Central memory CD4-positive, alpha-beta T cell (primary cell): ENCODE measurements at places on chromosomes 6 and 20.

DNA sequence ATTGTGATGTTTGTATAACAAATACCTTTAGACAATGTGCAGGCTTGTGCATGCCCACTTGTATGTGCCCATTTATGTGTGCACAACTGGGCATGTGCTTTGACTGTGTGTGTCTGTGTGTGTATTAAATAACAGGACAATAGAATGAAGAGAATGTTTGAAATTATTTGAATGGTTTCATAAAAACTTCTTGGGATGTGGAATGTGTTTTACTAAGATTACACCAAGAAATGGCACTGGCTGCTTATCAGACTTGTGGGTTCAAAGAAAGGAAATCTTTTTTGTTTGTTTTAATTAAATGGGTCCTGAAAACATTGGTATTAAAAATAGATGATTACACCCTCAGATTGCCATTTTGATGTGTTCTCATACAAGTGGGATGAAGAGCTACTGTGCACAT lies 191.6 kb upstream of the CCN2 start:
- DNase-seq: no peak

GRCh38 chr6:154611847-154612246 lies 101.4 kb upstream of the CNKSR3 start:
- no peak for DNase-seq

- no peak for DNase-seq
Observed at GRCh38 chr6:135141728-135142127, 39.4 kb upstream of the MYB start.

- DNase-seq: no peak
Observed at GRCh38 chr20:376089-376488, 4.5 kb upstream of the TRIB3 start.

DNA sequence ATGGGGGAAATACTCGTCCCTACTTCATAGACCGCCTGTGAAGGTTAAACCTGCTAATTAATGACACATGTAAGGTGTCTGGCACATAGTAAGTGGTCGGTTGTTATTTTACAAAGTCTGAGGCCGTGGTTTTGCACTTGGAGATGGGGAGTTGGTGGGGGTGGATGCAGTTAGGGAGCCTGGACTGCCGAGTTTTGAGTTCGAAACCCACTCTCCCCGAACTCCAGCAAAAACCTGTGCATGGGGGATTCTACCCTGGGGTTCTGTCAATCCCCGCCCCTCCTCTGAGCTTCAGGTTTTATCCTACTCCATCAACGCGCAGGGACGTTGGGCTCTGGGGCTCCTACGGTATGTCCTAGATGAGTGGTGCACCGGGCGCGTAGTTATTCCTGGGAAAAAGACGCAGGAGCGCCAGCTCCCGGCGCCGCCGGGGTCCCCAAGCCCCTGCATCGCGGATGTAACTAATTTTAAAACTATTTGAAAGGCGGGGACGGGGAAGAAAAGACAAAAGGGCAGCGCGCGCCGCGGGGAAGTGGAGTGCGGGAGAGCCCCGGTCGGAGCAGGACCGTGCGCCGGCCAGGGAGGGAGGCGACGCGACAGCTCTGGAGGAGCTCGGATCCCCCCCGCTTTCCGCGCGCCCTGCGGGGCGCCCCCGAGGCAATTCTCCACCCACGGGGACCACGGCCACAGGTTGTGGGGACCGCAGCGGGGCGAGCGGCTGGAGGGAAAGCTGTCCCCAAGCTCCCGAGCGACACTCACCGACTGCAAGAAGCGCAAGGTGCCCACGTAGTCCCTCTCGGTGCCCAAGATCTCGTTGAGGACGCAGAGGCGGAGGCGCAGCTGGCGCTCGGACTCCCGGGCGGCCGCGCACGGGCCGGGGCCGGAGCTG lies 672 bp downstream of the PREX1 start:
- no peak for DNase-seq

DNA sequence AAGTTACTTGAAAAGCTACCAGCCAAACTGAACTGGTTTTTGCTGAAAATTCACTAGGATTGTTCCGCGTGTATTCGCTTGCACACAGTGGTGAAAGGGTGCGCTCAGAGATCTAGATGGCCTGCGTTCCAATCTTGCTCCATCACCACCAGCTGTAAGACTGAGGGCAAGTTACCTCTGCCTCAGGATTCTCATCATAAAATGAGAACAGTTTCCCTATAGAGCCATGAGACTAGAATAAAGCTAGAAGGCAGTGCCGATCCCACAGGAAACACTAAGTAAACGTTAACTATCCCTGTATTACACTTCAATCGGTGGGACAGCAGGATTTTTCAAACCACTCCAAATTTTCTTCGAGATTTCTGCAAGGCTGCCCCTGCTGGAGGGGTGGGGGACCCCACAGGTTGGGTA lies 838 bp downstream of the AHCY start:
- DNase-seq: no peak

GRCh38 chr20:21503345-21503744 lies 10.5 kb downstream of the NKX2-2 start:
- no peak for DNase-seq

- no peak for DNase-seq
Observed at GRCh38 chr20:24235296-24236175, 233.9 kb upstream of the SYNDIG1 start.

- DNase-seq: no peak
Observed at GRCh38 chr6:139943391-139943790, 568.9 kb upstream of the CITED2 start.

DNA sequence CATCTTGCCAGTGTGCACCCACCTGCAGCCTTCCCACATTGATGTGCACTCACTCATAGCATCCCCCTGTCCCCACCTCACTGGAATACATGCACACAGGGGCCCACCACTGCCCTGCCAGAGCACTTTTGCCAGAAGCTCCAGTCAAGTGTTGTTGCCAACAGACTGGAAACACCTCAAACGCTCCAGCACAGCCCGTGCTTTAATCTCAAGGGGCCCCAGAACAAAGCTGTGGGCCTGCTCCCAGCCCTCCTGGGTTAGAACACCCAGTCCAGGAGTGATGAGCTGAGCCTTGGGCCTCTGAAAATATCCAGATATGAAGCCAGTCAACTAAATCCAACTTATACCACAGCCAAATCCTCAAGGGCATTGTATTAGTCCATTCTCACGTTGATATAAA lies 77.1 kb downstream of the CYP39A1 start:
- no peak for DNase-seq

- no peak for DNase-seq
Observed at GRCh38 chr6:12403201-12403826, 113.2 kb downstream of the EDN1 start.

- no peak for DNase-seq
Observed at GRCh38 chr6:100226811-100227210, 232.8 kb upstream of the MCHR2 start.
